ENCODE measurements at places on chromosomes 3 and 15.
A peak's percentile ranks its signal among the peaks of the same experiment; 100 is the strongest.

DNA sequence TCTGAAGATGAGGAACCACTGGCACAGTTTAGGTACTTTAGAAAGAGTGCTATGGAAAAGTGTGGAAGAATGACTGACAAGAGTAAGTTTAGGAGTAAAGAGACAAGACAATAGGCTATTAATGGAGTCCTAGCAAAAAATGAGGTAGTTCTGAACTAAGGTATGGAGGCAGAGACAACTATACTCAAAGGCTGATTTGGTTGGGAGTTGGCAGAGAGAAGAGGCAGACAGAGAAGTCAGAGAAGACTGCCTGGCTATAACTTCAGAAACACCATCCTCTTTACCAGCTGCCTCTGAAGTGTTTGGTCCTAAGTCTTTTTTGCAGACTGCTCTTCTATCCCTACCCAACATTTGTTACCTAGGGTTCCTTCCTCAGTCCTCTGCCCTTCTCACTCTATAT, 19.2 kb downstream of the DYNC1LI1 start:
- no peak for DNase-seq

DNA sequence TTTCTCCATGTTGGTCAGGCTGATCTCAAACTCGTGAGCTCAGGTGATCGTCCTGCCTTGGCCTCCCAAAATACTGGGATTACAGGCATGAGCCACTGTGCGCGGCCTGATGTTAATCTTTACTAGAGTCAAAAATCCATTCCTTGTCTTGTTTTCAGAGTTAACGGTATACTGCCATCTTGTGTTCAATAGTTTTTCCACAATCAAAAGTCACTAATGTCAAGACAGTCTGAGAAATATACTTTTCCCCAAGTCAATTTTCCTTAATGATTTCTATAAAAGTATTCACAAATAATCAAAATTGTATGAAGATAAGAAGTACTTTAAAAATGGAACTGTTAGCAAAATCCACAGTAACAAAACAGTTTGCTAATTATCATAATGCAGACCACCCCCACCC, 8.5 kb downstream of the CRBN start:
- no peak for DNase-seq

DNA sequence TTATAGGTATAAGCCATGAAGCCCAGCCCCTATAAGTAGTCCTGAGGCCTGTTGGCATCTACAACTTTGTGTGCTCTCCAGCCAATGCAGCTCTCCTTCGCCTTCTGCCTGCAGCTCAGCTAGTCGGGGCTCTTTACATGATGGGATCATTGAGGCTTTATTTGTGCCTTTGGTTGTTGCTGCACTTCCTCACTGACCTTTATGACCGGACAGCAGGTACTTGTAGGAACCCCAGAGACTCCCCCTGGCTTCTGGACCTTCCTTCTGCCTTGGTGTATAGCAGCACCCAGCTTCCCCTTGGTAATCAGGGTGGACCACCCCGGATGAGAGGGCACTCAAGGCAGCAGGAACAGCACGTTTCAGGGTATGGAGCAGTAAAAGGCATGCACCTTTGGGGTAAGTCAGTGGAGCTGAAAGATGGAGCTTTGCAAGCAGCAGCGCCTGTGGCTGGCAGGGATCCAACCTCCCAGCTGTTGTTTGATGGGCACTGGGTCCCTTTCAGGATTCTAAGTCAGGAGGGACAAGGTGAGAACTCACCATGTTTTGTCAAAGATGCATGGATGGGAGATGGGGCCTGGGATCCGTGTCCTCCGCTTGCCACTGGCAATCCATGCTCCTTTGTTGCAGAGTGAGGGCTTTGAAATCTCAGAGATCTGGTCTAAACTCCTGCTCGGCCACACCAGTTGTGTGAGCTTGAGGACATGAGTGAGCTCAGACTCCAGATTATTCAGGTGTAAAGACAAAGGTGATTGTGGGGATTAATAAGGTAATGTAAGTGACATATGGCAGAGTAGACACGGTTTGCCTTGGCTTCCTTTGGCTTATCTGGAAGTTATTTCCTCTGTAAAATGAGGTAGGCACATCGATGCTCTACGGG, 65.1 kb upstream of the KLF13 start:
- no peak for DNase-seq

DNA sequence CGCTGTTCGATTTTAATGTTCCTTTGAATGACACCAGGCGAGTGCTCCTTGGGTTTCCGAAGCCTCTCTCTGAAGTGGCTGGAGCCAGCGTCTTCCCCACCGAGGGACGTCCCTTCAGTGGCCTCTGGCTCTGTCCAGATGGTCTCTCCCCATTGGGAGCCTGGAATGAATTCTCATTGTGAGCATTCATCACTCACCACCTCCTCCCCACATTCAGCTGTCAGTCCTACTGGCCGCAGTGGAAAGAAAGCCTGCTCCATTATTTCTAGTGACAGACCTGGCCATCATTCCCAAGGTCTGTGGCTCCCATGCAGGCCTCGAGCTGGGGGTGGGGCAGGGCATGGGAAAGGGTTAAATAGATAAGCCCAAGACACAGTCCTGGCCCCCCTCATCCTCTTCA, 35.2 kb downstream of the ZNF710 start:
- DNase-seq, result no peak

DNA sequence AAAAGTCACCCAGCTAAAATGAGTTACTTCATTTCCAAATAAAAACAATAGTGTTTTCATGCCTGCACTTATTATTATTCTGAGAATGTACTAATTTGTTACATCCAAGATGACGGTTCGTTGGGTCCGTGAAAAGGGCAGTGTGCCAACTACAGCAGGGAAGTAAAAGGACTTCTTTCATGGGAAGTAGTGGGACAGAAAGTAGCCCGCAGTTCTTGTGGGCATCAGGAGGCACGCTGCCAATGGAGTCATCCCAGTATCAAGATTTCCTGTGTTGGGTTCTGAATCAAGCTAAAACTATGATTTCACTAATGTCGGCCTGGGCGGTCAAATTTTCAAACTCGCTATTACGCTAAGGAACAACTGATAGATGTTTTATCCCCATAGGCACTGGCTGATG, 254.5 kb upstream of the SOX2 start:
- DNase-seq, result no peak

DNA sequence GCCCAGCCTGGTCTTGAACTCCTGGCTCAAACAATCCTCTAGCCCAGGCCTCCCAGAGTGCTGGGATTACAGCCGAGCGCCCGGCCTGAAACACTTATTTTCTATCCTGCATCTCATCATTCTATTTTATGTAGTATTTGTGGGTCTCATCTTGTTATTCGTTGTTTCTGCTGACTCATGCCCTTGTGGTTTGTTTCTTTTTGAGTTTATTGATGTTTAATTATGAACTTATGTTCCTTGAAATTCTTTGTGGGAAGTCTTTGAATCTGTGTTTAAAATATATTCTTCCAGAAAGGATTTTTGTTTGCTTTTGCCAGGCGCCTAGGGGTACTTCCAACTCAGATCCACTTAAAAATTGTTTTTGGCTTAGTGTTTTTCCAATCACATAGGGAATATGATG, 78.3 kb upstream of the C15orf39 start:
- no peak for DNase-seq

DNA sequence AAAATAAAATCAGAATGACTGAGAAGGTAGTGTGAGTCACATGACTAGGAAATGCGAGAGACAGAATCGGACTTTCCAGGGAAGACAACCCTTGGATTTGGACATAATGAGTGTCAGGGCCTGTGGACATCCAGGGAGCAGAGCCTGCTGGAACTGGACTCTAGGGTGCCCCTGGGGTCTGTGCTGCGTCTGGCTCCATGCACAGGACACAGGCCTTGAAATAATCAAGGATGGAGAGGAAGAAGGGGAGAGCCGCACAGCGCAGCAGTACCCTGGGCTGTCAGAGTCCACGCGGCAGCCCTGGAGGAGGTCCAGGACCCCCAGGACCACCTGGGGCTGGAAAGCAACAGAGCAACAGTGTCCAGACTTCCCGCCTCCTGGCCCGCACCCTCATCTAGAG, 173.7 kb downstream of the PDE8A start:
- DNase-seq, result no peak

DNA sequence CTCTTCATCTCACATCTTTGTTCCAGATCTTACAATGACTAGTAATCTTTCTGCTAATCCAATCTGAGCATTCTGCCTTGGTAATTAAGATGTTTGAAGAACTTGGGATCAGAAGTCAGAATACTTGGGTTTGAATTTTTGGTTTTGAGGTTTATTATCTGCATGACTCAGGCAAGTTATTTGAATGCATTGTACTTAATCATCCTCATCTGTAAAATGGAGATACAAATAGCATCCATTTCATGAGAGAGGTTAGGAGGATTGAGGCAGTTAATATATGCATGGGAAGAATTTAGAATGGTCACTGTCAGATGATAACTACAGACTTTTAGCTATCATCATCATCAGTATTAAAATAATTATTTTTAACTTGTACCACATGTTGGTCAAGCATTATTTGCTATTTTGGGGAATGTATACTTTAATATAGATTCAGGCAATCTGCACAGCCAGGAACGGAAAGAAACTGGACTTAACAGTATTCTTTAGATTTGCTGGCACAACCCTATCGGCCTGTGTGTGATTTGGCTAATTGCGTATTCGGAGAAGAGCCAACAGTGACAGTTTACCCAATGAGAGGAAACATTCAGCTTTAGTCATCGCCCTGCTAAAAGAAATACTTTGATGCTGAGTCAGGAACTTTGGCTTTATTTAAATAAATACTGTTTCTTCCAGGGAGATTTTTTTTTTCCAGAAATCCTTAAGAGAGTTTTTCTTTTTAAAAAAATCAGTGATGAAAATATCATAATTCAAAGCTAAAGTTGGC, 600.0 kb downstream of the ROBO1 start:
- DNase-seq, result no peak

DNA sequence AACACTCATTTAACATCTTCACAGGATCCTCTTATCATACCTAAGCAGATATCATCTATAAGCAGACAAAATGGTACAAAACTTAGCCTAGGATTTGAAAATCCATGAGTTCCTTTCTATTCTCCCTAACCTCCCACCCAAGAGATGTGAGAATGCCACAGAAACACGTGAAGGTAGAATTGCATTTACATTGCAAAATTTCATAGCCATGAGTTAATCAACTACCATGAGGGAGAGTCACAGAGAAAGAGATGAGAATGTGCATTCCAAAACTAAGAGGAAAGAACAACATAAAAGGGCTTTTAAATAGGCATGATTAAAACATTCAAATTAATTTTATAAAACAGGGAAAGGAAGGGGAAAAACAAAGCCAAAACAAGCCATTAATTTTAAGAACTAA, 806.2 kb downstream of the NTRK3 start:
- DNase-seq, result no peak

DNA sequence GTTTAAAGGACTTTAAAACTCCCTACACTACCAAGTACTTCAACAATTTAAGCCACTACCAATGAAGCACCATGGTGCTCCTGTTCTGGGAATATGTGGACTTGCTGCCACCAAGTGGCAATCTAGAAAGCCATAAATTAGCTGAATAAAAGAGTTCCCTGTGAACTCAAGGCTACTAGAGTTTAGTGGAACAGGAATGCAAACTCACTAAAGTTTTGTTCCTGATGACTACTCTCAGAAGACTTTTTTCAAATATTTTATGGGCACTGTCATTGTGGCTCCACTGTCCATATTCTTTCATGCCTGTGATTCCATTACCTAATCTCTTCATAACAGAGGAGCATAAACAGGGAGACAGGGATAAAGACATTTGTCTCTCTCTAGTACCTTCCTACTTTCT, 63.9 kb downstream of the TMCC1 start:
- no peak for DNase-seq

GRCh38 chr3:148330542-148330941, 367.2 kb upstream of the AGTR1 start:
- DNase-seq, result no peak

GRCh38 chr15:77992356-77993222, 84.9 kb downstream of the TBC1D2B start:
- no peak for DNase-seq

DNA sequence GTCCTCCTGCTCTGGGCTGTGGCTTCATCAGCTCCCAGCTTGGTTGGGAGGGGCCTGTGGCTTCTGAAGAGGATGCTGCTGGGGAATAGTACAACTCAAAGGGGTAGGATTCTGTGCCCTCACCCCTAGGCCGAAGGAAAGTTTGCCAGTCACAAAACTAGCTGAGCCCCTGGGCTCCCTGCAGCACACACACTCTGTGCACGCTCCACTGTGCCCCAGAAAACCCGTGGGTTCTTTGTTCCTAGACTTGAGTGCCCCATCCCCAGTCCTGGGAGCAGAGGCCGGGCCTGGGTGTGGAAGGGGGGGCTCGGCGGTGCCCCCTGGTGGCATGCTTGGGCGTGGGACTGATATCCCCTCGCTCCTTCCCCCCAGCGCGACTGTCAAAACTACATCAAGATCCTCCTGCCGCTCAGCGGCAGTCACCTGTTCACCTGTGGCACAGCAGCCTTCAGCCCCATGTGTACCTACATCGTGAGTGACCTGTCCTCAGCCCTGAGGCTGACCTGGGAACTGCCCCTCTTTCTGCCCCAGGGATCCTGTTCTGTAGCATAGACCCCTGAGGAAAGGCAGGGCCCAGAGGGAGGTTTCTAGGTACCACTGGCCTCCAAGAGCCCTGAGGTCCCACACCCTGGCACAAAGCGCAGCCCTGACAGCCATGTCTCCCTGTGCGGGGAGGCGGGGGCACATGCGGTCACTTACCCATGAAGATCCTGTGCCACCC, 14.2 kb downstream of the CIB1 start:
- peak; percentile 73 for DNase-seq

- no peak for DNase-seq
Measured at GRCh38 chr3:188662214-188662613, 508.3 kb downstream of the LPP start.

DNA sequence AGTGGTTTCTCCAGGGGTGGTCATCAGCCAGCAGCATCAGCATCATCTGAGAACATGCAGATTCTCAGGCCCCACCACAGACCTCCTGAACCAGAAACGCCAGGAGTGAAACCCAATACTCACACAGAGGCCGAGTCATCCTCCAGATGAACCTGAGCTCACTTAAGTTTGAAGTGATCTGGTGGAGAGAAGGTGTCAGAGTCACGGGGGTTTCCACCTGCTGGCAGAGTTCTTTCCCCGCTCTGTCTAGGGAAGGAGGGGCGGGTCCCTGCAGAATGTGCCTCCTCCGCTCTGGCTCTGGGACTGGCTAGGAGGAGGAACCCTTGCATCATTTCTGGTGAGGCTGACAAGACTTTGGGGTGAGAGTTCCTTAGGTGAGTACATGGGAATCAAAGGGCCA, 13.3 kb upstream of the KIF23 start:
- DNase-seq, result no peak

- no peak for DNase-seq
Measured at GRCh38 chr3:171699601-171700000, 110.7 kb downstream of the PLD1 start.

DNA sequence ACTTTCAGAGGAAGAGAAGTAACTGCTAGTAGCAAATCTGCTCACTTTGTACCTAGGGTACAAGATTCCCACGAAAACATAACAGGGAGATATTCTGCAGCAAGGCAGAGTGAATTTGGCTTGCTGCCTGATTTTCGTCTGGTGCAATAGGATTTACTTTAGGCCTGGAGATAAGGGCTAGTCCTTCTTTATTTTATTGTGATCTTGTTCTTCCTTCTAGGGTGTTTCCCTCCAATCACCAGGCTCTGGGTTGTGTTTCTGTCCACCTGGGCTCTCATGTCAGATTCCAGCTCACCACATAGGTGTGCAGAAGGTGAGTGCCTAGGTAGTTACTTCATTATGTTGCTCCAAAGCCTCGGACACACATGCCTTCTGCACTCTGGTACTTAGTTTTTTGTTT, 211.8 kb upstream of the RGMA start:
- DNase-seq, result no peak

GRCh38 chr3:56787784-56788256, 13.9 kb downstream of the ARHGEF3 start:
- no peak for DNase-seq

- no peak for DNase-seq
Measured at GRCh38 chr3:140708815-140709214, 31.0 kb downstream of the TRIM42 start.
